ENCODE measurements at places on chromosomes 3 and 15. TPM values are rescaled to one million over a fixed set of nuclear protein-coding genes. Genes with fewer than 3 reads are reported as not detected.

DNA sequence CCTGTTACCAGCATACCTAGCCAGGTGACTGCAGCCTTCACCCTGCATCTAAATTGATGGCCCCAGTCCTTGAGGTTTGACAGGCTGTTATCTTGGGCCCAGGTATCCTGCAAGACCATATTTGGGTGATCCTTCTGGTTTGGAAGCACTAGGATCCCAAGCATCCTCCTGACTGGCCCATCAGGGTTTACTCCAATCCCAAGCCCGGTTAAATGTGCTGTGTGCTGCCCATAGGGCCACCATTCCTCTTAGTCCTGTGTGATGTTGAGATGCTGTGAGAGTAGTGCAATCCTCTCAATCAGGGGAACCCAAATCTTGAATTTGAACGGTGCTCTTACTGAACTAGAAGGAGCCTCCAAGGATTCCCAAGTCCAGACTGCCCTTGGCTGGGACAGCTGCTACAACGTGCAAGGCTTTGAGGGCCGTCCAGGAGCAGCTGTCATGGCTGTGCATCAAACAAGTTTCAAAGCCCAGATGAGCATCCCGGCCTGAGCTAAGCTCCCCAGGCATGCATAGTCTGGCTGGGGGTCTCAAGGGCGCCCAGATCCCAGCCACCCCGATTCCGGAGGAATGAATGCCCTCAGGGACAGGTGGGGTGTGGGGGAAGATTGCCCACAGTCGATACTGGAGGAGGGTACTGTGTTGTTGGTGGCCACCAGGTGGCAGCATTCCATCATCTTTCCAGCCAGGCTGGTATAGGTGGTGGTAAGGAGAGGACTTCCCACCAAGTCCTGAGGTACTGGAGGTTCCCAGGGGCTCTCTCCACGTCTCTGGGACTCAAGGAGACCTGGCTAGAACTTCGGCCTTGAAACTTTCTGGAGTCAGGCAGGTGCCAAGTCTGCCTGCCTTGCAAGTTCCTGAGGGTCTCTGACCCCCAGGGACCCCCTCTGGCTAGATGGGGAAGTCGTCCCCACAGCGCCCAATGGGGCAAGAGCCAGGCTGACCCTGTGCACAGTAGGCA lies 32.6 kb downstream of the RBM5 start:
- no peak for DNase-seq

GRCh38 chr3:150439657-150440056 lies 31.6 kb downstream of the TSC22D2 start:
- no peak for DNase-seq

- DNase-seq, result no peak
These were observed 6.2 kb upstream of the TIPARP start for GRCh38 chr3:156668073-156668763.

DNA sequence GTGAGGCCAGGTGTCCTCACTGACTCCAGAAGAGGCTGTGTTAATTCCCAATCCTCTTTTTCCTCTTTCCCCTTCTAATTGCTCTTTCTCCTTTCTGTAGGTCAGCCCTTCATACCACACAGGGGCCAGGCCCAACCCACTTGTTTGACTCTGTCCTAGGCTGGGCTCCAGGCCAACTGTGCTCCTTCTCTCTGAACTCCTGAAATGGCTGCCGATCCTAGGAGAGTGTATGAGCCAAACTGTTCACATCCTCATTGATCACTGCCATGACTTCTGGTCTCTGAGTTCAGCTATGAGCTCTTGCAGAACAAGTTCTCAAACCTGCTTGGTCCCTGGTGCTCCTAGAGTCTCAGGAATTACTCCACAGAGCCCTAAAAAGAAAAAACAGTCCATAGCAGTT lies 145.1 kb downstream of the VGLL4 start:
- no peak for DNase-seq

- no peak for DNase-seq
These were observed 31.1 kb upstream of the SLC27A2 start for GRCh38 chr15:50150851-50151250.

DNA sequence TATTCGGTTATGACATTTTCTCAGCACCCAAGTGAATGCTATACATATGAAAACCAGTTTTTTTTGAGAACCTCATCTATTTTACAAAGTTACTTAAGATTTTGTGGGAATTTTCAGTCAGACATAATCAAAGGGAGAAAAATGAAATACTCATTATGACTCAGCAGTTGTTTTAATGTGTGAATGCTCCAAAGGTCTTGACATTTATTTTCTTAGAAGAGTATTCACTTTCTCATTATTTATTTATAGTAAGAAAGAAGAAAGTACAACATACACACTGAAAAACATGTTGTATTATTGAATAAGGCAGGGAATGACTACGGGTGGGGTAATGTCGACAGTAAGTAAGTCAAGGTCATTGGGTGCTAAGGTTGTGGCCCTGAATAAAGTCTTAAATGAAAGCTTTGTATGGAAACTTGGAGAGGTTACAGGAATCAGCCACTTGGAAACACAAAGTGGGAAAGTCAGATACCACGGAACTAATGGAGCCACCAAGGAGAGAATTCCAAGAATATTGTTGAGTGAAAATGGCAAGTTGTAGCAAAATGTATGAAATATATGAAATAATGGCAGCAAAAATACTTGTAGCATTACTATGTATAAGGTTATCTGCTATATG lies 844.5 kb downstream of the TBL1XR1 start:
- DNase-seq, result no peak

Gene ZNF860
- total RNA-seq, result 9.6 TPM

Gene APOD
- total RNA-seq, result 11.7 TPM

Gene MELTF
- 8.4 TPM for total RNA-seq
